ENCODE measurements at places on chromosomes 2 and 18.

DNA sequence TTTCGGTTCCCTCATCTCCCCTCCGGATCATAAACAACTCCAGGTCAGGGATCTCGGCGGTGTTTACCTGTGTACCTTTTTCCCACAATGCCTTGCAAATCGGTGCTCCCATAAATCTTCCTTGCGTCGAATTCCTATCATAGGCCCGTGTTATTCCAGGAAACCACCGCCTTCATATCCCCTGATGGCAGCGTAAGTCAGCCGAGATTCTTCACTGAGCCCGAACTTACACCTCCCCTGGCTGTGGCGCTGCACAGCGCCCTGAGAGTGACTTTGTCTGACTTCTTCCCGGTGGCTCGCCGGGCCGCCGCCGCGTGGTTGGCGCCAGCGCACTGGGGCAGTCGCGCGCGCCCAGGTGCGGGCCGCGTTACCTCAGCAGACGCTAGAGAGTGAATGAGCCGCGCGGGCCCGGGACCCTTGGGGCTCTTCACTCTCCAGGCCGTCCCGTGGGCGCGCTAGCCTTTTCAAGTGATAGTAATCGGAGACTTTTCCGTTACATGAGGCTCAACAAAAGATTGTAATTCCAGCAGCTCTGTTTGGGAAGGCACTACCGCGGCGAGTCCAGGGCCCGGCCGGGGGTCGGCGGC is 101.6 kb downstream of the SPTBN1 start:
- DNase-seq: peak; percentile 68

DNA sequence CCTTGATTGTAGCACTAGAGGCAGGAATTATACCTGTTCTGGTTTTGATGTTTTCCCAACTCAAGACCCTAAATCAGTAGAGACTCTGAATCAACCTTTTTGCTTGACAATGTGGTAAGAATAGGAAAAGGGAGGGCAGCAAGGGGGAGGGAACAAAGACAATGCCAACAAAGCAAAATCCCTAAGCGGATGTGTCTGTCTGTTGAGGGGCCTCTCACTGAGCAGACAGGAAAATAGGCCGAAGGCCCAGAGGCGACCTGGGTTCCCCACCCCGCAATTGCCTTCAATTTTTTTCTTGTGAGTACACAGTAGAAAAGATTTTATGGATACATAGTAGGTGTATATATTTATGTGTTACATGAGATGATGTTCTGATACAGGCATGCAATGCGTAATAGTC is 75.6 kb downstream of the MAP4K4 start:
- DNase-seq: peak; percentile 68

- no peak for DNase-seq
Measured at GRCh38 chr18:2618009-2618408, 37.5 kb upstream of the SMCHD1 start.

DNA sequence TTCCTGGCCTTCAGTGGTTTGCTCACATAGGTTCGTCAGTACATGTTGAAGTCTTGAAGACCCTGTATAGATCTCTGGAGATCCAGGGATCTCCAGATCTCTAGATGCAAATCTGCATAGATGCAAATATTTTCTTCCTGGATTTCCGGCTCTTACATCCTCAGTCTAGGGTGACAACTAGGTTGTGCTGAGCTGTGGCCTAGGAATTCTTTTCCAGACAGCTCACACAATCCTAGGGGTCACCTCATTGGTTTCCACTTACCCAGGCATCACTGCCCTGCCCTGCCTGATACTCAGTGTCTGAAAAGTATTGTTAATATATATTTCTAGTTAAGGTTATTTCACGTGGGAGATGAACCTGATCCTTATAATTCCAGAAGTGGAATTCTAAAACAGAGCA is 105.1 kb upstream of the TTC27 start:
- DNase-seq: no peak

- no peak for DNase-seq
Measured at GRCh38 chr2:8840475-8841091, 3.2 kb upstream of the KIDINS220 start.

DNA sequence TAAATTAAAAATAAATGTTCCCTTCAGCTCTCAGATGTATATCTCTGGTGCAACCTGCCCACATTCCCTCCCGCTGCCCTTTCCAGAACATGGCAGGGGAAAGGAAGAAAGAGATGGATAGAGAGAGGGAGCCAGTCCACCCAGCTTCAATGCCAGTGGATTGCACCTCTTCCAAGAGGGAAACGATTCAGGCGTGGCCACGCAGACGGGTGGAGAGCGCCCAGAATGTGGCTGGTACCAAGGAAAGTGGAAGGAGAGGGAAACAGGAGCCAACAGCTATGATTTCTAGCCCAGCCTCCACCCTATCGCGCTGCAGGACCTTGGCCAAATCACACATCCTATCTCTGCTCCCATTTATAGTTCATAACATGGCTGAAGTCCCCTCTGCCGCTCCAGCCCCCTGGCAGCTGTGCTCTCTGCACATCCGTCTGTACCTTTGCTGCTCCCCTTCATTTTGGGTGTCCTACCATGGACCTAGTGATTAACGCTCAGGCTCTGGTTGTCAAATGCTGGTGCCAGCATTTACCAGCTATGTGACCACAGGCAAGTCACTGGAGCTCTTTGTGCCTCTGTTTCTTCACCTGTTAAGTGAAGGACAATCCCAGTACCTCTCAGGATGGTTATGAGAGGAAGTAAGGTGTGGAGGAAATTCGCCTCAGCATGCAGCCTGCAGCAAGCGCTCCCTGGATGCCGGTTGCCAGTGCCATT is 66.5 kb downstream of the SFXN5 start:
- no peak for DNase-seq

GRCh38 chr2:193783681-193784080 is 1588.9 kb upstream of the TMEFF2 start:
- DNase-seq: no peak

GRCh38 chr2:239238381-239238780 is 162.4 kb downstream of the HDAC4 start:
- no peak for DNase-seq

GRCh38 chr2:189252991-189253675 is 73.6 kb upstream of the COL5A2 start:
- DNase-seq: no peak

GRCh38 chr2:71678874-71679273 is 225.5 kb downstream of the DYSF start:
- no peak for DNase-seq

DNA sequence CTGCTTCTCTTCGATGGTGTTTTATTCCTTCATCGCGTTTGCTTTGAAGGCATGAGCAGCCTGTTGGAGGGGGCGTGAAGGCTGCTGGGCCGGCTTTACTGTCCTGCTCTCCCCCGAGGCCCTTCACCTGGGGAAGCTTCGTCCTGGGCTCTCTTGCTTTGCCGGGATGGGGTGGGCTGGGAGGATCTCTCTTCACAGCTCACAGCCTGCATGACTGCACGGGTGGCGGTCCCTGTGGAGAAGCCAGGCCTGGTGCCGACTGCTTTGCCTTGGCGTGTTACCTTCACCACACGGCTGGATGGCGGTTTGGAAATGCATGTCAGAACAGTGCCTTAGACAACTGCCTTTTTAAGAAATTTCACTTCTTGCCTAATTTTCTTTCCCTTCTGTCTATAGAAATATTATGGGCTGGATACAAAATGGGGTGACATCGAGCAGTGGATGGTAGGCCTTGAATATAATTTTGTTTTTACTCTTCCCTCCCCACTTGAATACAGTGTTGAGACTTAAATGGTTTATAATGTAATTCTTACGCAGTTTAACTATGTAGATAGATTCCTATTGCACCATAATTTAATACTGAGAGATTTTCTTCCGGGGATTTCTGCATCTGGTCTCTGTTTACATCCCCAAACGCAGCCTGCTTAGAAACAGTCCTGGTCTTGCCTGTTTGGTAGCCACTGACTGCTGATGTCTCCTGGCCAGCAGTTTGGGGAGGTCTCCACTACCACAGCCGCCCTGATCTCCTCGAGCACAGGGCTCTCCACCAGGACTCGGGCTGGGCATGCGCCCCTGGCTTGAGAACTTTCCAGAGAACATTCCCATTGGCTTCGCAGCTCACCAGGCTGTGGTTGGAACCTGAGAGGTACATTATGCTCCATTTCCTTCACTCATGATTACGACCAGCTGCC is 81.0 kb upstream of the RBM44 start:
- DNase-seq: no peak

DNA sequence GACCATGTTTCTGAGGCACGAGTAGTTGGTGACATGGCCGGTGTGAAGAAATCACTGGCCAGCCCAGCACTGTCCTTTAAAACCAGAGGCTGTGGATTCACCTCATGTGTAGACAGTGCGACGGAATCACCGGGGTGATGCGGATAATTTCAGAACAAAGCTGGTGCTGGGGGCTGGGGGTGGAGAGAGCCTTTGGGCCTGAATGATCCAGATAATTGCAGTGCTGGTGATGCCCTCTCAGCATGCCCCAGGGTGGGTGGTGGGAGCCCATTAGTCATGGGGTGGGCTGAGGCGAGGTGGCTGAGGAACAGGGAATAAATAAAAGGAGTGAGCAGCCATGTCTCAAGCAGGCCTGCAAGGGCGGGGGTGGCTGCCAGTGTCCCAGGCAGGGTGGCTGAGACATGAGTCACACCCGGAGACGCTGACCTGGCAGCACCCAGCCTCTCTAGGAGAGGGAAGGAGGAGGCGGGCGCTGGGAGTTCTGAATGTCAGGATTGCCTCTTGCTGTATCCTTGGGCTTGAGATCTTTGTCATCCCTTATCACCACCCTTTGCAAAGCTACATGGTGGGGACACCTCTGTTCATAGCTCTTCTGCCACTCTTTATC is 151.1 kb upstream of the MSH6 start:
- DNase-seq: no peak

- peak; percentile 21 for DNase-seq
Measured at GRCh38 chr18:55256226-55256928, 297.1 kb upstream of the CCDC68 start.

GRCh38 chr2:77767388-77768076 is 245.4 kb upstream of the LRRTM4 start:
- DNase-seq: no peak

DNA sequence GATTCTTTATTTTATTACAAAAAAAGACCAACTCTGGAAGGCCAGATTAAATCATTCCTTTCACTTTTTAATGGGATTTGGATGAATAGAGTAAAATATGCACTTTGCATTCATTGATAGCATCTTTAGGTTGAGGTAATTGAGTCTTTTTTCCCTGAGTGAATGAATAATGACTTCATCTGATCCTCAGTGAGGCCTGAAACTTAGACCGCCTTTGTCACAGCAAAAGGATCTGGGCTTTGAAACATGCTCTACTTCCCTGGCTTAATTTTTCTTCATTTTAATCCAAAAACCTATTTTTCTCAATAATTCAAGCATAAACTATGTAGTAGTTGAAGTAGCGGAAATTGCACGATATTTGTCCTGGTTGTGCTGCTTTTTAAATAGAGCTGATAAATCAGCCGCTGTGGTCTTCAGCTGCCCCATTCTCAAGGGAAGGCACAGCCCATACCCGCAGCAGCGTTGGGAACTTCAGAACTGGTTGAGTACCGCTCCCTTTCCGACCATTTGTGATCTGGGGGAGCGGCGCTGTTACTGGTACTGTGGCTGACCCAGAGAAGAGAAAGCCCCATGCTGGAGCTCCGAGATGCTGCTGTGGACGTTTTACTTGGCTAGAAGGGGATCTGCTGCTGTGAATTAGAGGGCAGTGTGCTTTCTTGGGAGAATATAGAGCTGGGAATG is 145.3 kb upstream of the NFATC1 start:
- DNase-seq: no peak

DNA sequence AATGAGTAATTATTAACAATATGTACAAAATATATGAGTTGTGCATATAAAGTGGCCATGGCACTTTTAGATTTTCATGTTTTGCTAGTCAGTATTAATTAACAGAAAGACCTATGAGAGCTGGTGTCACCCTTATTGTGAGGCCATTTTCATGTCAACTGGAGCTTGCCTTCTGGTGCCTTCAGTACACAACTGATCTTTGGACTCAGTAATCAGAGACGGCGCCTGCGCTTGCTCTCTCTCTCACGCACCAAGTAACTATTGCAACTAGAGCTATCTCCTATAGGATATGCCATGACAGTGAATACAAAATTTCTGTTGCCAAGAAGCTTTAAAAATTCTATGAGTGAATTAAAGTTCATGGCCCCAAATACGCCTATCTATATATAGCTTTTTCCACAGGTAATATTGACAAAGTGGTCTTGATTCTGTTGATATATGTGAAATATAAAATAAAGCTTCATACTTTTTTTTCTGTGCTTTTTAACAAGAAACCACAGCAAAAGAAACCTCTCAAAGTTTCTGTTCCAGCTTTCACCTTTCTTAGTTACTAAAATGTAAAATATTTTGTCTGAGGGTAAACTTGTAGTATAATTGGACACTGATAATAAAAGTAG is 2.9 kb downstream of the SERTAD2 start:
- DNase-seq: no peak

DNA sequence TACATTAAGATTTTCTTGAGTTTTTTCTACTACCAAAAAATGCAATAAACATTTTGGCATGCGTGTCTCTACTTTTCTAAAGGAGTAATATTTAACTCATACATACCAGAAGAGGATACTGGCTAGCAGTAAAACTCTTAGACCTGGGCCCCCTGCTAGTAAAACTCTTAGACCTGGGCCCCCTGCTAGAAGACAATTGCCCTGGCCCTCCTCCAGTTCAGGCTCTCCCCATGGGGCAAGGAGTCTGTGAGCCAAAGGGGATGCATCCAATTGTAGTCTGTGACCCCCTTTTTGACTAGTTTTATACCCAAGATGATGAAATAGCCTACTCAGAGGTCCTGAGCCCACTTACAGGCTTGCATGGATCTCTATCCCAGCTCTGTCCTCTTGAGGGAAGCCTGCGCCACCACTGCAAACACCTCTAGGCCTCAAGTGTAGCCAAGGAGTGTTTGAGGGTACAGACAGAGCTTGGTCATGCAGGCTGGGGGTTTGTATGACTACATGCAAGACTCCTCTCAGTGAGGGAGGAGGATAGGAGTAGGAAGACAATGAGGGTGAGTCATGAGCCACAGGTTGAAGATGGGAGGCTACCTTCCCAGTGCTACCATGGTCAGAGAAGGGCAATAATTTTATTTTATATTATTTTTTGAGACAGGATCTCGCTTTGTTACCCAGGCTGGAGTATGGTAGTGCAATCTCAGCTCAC is 45.2 kb upstream of the PGAP1 start:
- no peak for DNase-seq

DNA sequence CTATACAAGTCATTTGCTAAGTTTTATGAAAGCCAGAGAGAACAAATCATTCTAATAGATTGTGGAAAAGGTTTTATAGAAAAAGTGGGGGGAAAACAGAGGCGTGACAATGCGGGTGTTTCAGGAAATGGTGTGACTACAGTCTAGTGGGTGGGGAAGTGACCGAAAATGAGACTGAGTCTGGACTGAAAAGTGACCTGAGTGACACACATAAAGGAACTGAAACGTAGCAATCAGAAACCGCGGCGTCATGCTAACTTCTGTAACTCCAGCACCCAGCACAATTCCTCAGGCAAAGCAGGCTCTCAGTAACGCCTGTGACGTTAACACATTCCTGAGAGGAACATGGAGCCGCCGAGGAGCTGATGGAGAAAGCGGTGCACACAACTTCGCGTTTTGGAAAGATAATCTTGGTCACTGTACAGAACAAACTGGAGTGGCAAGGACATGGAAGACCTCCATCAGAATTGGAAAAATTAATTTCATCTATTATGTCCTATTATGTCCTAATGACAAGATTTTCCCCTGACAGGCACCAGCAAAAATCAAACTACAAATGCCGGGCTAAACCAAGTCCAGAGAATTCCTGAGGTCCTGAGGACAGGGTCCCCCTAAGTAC is 1.4 kb upstream of the CD226 start:
- DNase-seq: peak; percentile 69

- no peak for DNase-seq
Measured at GRCh38 chr18:31206787-31207381, 44.2 kb upstream of the DSC1 start.
